Activated naive CD4-positive, alpha-beta T cell treated with Interleukin-2 at 50 U/mL for 16 hours (primary cell): ENCODE measurements at places on chromosomes 7 and 10.

- DNase-seq, result no peak
Measured at GRCh38 chr10:98367604-98368451, 47.2 kb downstream of the PYROXD2 start.

DNA sequence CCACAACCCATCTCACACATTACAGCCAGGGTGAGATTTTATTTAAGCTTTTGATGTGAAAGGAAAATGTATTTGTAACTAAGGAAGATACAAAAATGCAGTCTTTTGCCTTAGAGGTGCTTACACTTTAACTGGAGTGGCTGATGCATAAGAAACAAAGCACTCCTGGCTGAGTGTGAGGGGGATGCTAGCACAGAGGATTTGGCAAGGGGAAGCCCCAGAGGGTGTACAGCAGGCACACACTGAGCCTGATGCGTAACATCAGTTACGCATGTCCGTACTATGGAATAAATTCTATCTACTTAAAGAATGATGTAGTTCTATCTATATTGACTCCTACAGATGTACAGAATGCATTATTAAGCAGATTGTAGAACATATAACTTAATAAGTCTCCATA, 17.8 kb downstream of the GIMAP8 start:
- no peak for DNase-seq

DNA sequence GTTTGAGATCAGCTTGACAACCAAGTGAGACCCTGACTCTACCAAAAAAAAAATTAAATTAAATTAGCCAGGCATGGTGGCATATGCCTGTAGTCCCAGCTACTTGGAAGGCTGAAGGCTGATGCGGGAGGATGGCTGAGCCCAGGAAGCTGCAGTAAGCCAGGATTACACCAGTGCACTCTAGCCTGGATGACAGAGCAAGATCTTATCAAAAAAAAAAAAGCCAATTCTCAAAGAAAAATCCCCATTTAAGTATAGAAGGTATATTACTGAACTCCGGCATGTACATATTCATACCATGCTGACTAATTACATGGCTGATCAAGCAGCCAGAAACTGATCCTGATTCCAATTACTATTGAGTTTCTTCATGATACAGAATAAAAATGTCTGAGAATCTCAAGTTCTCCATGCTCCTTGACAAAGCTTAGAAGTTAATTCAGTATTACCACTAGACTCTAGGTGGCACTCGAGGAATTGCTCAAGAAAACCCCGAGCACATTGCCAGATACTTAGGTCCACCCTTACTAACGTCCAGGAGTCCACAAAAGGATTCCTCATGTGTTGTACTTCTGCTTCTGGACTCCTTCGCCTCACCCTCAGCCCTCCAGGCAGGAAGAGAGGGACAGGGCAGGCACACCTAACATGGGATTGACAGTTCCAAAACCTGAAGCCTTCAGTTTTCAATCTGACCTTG, 148.9 kb downstream of the PARD3 start:
- DNase-seq, result no peak

- no peak for DNase-seq
Measured at GRCh38 chr10:108167766-108168165, 1003.3 kb upstream of the SORCS1 start.

GRCh38 chr10:76007667-76008181, 576.3 kb downstream of the LRMDA start:
- no peak for DNase-seq

DNA sequence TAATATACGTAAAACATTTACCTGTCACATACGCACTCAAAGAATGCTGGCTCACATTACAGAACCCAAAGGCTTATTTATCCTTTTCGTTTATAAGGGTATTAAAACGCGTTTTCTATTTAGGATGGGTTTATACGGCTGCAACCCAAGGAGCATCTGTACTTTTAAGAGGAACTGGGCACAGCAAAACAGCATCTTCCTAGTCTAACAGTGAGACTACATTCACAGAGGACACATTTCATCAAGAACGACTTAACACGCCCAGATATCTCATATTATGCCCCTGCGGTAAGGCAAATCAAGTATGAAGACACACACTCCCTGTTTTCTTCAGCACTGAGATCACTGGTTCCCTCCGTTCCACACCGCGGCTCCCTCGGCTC, 533 bp upstream of the DMTF1 start:
- no peak for DNase-seq

DNA sequence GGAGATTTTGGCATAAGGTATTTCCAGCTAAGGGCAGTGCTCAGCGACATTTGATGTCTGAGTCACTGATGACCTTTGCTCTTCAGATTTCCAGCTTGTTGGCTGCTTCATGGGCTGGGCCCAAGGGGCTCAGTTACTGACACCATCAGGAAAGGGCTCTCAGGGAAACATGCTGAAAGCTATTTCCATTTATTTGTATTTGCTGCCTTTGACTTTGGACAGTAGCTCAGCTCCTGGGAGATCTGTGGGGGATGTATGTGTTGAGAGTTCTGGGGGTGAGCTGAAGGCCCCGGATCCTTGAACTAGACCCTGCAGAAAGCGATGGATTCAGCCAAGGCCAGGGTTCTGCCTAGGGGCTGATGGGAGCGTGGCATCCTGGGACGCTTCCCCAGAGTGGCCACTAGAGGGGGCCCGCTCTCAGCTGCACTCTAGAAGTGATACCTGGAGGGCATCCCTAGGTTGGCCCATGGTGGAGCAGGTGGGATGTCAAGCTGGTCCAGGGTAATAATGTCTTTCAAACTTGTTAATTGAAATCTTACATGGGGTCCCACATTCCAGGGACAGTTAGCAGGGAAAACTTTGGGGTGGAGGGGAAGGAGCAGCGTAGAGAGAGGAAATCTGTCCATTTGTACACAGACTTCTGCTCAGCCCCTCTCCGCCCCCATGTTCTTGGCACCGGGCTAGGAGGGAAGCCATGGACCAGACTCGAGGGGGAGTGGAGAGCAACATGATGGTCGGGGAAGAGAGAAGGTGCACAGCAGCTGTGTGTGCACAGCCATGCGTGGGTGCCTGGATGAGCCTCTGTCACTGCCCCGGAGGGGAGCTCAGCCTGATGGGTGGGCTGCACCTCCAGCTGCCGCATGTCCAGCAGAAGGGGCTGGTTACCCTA, 3.0 kb upstream of the BTBD16 start:
- peak; percentile 55 for DNase-seq

DNA sequence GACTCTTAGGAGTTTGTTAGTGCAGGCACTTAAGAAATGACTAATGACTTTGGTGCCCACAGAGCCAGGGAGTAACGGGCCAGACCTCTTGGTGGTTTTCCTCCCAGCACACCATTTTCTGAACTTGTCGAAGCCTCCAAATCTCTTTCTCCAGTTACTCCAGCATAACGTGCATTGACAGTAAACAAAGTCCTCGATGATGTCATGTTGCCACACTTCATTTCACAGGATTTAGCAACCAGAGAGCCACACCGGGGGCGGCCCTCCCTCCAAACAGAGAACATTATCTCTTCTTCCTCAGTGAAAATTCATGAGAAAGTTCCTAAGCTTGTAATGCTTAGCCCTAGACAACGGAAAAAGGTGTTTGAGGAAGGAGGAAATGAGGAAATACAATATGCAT, 4.0 kb upstream of the SVOPL start:
- no peak for DNase-seq

- no peak for DNase-seq
Measured at GRCh38 chr10:31782701-31783100, 145.9 kb downstream of the ARHGAP12 start.
